Stimulated activated CD4-positive, alpha-beta T cell treated with anti-CD3 and anti-CD28 coated beads, Interleukin-2, amount 100 ng/mL, for 4 hours (primary cell): ENCODE measurements at places on chromosomes 12 and 14.

DNA sequence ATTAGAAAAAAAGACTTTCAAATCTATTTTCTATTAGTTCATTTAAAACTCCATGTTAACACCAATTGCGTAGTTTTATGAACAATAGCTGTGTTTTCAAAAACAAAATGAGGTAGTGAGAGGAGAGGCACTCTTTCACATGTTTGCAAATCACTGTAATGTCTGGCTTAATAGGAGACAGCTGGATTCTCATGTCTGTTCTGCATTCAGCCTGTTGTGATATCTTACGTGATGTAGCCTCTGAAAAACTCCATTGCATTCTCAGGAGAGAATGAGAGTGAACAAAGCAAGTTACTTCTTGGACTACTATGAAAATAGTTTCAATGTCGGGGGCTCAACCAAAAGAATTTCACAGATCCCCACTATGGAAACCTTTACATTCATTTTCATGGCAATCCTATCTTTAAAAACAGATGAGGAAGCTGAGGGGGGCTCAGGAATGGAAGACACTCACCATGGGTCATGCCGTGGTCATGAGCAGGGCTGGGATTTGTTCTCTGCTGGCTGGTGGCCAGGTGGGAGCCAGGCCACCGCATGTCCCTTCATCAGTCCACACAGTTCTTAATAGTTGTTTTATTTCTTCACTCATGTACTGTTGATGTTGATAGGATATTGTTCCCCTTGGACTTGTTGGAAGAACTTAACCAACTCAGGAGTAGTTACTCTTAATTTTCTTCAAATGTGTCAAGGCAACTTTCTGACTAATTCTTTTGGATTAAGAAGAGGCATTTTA, 346.2 kb upstream of the FAR2 start:
- no peak for DNase-seq

DNA sequence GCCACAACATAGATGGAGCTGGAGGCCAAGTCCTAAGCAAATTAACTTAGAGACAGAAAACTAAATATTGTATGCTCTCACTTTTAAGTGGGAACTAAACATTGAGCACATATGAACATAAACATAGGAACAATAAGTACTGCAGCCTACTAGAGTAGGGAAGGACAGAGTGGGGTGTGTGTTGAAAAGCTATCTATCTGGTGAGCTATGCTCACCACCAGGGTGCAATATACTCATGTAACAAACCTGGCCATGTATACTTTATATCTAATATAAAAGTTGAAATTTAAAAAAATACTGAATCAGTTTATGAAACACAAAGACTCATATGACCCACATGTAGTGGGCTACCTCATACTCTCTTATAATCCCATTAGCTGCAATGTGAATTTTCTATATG, 1305.0 kb downstream of the LRFN5 start:
- DNase-seq: no peak

GRCh38 chr12:52366738-52367485, at the start of gene KRT85:
Gene KRT85, minus strand, starts transcription at chr12:52367481. Its CDS starts 76 bp downstream, at chr12:52367405.
- no peak for DNase-seq

GRCh38 chr14:52235866-52236510, 31.5 kb upstream of the PTGDR start:
- no peak for DNase-seq

- DNase-seq: no peak
These were observed 187.8 kb upstream of the LRFN5 start for GRCh38 chr14:41418851-41419250.

DNA sequence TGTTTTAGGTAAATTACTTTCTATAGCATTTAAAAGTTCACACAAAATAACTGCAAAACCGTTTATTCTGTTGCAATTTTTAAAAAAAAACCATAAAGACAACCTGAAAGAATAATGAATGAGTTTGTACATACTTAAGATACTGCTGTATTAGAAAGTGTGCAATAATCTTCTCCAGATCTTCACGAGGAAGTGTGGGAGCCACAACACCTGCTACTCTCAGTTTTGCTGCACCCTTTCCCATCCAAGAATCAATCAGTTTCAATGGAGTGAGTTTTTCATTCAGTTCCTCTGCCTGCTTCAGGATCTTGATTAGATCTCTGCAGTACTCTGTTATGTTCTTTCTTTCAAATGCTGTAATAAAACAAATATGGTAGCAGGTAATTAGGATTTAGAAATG, 30.1 kb downstream of the RECQL start:
- DNase-seq: no peak

DNA sequence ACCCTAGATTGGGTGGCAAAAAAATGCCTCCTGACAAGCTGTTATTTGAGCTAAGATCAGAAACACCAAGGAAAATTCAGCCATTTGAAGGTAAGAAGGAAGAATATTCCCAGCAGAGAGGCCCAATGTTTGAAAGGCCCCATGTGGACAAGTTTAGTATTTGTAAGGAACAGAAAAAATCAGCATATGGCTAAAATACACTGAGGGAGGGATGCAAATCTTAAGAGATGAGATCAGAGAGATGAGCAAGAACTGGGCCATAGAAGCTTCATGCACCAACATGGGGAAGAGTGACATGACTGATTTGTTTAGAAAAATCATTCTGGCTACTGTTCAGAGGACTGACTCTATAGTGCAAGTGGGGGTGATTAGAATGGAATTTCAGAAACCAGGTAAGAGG, 496.8 kb upstream of the SOX5 start:
- DNase-seq: no peak

- no peak for DNase-seq
These were observed 388.1 kb downstream of the CCDC91 start for GRCh38 chr12:28578361-28578760.

DNA sequence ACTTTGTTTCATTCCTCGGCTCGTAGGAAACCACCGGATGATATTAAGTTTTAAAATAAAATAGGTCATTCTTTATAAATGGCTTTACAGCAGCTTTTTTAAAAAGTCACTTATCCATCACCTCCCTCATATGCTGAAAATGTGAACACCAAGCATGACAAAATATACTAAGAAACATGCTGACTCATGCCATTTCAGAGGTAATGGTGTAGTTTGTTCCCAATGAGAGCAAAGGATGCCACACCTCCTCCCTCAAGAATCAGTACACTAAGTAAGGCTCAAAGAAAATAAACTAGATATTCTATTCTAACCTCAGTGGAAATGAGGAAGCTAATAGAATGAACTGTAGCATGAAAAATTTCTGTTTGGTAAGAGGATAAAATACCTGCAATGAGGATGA, 5.5 kb upstream of the DIO2 start:
- no peak for DNase-seq

DNA sequence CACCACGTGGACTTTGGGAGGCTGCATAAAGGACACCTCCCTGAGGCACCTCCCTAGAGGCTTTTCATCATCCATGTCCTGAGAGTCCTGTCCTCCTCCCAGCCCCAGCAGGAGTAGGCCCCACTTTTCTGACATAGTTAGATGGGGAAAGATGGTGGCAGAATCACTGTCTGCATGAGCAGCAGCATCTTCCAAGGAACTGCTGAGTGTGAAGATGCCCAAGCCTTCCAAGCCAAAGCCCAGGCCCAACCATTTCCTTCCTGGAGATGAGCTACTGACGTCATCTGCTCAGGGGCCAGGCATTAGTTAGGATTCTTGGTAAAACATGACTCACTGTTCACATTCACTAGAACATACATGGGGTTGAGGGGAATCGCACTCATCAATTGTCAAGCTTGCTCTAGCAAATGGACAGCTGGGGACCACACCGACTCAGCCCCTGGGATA, 37.3 kb downstream of the VDR start:
- no peak for DNase-seq

DNA sequence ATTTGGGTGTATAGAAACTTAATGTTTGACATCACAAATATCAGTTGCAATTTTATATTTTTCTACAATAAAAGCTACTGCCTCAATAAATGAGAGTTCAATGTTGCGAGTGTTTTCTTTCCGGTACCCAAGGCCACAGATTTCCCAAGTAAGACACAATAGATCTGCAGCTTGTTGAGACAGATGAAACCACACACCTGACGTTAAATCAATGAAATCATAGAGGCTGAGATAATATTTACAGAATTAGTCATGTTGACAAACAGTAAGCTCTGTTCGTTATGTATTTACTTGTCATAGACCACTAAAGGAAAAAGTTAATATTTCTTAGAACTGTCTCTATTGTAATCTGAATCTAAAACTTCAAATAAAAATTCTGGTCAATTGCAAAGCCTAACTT, 49.2 kb upstream of the PTHLH start:
- DNase-seq: no peak

- DNase-seq: no peak
These were observed 37.4 kb upstream of the HIGD1C start for GRCh38 chr12:50914872-50915484.

GRCh38 chr14:55973285-55973800, 144.9 kb upstream of the PELI2 start:
- DNase-seq: no peak

- no peak for DNase-seq
These were observed 27.4 kb downstream of the MDM2 start for GRCh38 chr12:68835333-68835908.

- no peak for DNase-seq
These were observed 81.4 kb upstream of the KRR1 start for GRCh38 chr12:75592638-75593335.

- DNase-seq: no peak
These were observed 137.8 kb downstream of the SLC25A21 start for GRCh38 chr14:37034410-37035285.

DNA sequence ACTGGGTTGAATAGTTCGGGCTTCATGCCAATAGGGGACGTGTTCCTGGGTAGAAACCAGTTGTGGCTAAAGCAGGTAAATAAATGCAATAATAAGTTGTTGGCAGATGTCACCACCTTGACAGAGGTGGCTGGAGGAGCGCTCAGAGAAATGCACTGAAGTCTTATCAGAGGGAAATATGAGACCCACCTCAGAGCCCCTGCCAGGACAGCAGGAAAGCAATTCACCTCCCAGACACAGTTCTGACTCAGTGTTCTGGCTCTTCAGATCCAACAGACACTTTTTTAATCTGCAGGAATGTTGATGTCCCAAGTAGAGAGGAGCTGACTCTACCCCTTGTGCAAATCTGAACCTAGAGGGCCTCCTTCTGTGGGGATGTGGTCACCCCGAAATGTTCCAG, 687.1 kb upstream of the FBXO33 start:
- no peak for DNase-seq

DNA sequence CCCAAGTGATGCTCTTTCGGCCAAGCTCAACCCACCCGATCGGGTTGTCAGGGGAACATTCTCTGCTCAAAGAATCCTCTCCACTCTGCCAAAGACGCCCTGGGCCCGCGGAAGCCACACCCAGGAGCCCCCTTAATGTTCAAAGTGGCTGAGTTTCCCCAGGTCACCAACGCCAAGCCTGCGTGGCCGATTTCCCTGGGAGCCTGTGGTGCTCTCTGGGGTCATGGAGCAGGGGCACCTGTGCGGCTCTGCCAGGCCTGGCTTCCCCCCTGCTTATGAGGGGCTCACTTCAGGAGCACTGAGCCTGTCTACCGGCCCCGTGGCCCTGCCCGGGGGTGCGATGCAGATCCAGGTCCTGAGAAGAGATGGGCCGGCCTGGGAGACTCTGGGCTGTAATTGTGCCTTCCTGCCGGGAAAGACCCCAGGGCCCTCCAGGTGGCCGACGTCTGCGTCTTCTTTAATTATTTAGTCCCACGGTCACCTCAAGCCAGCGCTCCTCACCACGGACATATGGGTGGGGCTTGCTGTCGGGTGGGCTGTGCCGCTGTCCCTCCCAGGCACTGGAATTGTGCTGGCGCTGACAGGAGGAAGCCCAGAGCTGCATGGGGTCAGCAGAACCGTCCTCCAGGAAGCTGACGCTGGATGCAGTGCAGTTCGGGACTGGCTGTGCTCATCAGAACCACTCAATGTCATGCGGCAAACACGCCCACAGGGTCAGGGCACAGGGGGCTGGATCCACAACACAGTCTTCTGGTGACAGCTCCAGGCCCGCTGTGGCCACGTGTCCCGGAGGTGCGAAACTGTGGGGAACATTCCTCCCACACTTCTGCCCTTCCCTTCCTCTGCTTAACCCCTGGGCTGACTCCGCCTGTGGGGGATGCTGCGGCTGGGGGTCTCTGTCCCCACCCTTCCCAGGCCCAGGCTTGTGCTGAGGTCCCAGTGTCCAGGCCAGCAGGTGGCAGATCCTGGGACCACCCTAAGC, 267.6 kb upstream of the SFSWAP start:
- DNase-seq: no peak

DNA sequence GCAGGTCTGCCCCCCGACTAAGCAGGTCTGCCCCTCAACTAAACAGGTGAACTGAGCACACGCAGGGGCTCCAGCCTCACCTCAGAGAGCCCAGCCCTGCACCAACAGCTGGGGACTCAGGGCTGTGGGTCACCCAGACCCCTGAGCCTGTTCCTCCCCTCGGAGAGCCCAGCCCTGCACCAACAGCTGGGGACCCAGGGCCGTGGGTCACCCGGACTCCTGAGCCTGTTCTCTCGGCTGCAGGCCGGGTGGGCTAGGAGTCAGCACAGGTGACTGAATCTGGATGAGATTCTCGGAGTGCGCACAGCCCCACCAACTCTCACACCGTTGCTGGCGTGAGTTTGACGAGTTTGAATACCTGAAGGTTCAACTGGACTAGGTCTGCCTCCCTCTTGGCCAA, 20.3 kb upstream of the ANKLE2 start:
- no peak for DNase-seq
